ENCODE measurements at places on chromosomes 7 and 10. TPM values are rescaled to one million over a fixed set of nuclear protein-coding genes. Genes with fewer than 3 reads are reported as not detected.

The TACR2 gene
- polyA plus RNA-seq = 0.24 TPM

GRCh38 chr7:51233374-51233773, 83.2 kb downstream of the COBL start:
- no peak for DNase-seq

DNA sequence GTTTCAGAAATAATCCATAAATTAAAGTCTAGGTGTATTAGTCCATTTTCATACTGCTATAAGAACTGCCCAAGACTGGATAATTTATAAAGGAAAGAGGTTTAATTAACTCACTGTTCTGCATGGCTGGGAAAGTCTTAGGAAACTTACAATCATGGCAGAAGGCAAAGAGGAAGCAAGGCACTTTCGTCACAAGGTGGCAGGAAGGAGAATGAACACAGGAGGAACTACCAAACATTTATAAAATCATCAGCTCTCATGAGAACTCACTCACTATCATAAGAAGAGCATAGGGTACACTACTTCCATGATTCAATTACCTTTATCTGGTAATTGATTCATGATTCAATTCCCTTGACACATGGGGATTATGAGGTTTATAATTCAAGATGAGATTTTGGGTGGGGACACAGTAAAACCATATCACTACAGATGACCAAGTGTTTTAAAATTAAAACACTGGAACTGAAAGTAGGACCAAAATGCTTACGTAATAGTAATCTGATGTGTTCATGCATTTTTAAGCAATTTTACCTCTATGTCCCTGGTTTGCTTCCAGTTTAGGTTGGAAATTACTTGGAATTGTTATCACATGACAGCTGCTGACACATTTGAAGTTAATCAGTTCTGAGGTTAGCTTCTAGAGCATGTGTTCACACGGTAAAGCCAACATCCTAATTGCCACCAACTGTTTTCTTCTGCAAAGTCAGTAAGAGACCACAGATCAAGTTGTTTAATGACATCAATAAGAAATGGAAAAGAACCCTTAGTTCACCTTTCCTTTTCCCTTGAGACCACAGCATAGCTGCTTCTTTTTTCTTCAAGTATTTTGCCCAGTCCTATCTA, 48.4 kb upstream of the SEMA3C start:
- DNase-seq = no peak

The RBP3 gene
- 0.15 TPM for polyA plus RNA-seq
